NCI-H82 (cell line): ENCODE measurements at places on chromosomes 3 and 15.
A peak's percentile ranks its signal among the peaks of the same experiment; 100 is the strongest.

DNA sequence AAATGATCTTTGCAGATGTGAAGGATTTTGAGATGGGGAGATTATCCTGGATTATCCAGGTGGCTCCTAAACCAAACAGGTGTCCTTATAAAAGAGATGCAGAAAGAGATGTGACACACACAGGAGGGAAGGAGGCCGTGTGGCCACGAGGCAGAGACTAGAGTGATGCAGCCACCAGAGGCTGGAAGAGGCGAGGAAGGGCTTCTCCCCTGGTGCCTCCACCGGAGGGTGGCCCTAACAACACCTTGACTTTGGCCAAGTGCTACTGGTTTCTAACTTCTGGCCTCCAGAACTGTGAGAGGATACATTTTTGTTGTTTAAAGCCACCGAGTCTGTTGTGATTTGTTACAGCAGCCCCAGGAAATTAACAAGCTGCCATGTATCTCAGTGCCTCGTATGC, 127.1 kb downstream of the ASB7 start:
- DNase-seq, result no peak

GRCh38 chr3:105414841-105415240, 48.1 kb downstream of the ALCAM start:
- peak; percentile 19 for DNase-seq

GRCh38 chr3:45241206-45241605, 15.1 kb upstream of the TMEM158 start:
- no peak for DNase-seq

GRCh38 chr3:161577662-161578061, 81.1 kb downstream of the OTOL1 start:
- no peak for DNase-seq

DNA sequence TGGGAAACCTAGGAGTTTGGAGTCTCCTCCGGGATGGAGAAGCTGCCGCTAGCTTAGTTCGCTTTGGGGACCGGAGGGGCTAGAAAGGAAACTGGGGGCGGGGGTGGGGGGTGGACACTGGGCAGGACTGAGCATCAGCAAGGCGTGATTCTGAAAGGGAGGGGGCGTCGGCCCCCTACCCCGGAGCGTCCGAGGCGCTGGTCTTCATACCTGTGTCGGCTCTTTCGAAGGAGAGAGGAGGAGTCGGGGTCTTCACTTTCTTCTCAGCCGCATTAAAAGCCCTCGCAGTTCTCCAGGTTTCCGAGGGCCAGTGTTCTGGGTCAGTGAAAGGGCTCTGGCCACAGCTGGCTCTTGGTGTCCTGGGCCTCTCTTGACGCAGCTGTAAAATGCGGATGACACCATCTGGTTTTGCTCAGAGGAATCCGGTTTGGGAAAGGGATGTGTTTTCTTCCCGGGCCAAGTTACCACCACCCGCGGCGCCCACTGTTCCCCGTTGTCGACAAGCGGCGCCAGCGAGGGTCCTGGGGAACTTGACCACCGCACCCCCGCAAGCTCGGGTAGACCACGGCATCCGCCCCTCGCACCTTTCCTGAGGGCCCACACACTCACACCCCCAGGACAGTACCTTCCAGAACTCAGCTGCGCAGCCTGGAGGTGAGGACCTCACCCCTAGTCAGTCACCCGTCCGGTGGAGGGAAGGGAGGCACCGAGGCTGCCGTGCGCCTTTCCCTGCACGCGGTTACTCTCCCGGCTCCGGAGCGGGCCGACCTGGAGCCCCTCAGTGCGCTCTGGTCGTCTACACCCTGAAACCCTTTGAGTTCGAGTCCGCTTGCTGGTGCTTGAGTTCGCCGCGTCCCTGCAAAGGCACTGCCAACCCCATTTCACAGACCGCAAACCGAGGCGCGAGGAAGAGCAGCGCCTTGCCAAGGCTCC, 660 bp downstream of the CCK start:
- DNase-seq, result no peak
